NCI-H2107 (cell line): ENCODE measurements at places on chromosomes 7 and 10.

DNA sequence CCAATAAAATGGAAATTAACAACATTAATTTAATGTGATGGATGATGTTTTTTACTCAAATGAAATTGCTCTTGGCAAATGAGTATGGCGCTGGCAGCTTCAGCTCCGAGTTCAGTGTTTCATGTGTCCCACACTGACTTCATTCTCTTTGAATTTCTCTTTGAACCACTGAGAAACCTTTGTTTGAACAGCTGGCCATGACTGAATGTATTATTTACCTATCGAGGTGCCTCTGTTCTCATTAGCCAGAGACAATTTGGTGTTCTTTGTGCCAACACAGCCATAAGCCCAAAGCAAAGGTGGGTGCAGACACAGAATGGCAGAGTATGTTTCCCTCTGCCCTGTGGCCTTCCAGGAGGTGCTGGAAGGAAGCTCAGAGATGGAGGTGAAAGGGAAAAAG lies 42.1 kb downstream of the TMEM178B start:
- peak; percentile 70 for DNase-seq

GRCh38 chr7:45155941-45156340 lies 1.6 kb upstream of the RAMP3 start:
- no peak for DNase-seq

DNA sequence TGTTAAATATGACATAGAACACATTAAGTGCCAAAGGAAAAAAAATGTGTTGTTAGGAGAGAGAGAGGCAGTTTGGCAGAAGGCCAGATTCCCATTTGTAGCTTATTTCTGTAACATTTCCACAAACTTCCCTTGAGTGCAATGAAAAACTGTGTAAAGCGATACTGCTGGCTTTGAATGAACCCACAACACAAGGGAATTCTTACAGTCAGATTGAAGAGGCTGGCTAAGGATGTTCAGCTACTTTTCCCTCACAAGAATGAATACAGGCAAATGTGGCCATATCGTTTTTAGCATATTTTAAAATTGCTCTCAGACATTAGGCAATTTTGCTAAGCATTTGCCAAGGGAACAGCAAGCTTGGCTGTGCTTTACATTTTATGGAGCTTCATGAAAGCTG lies 614.1 kb upstream of the FZD8 start:
- DNase-seq: no peak

DNA sequence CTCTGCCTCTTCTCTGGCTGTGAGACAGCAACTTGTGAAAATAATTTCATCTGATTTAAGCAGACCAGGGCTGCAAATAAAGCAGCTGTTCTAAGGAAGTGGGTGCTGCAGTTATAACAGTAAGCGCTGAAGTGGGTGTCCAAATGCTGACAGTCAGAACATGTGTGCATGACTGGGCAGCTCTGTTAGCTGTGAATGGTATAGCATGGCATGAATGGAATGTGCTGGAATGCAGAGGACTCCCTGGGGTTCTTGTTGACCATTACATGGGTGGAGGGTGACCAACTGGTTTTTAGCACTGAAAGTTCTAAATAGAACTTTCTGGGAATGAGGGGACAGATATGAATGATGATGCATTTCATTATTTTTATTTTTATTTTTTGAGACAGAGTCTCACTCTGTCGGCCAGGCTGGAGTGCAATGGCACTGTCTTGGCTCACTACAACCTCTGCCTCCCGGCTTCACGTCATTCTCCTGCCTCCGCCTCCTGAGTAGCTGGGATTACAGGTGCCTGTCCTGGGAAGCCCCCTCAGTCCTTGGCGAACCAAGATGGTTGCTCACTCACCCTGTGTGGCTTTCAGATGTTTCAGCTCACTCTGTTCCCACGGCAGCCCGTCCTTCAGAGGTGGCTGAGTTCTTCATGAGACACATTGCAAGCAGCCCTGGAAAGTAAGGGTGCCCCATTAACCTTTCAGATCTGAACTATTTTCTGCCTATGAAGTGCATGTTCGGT lies 319.8 kb upstream of the PHYHIPL start:
- no peak for DNase-seq

DNA sequence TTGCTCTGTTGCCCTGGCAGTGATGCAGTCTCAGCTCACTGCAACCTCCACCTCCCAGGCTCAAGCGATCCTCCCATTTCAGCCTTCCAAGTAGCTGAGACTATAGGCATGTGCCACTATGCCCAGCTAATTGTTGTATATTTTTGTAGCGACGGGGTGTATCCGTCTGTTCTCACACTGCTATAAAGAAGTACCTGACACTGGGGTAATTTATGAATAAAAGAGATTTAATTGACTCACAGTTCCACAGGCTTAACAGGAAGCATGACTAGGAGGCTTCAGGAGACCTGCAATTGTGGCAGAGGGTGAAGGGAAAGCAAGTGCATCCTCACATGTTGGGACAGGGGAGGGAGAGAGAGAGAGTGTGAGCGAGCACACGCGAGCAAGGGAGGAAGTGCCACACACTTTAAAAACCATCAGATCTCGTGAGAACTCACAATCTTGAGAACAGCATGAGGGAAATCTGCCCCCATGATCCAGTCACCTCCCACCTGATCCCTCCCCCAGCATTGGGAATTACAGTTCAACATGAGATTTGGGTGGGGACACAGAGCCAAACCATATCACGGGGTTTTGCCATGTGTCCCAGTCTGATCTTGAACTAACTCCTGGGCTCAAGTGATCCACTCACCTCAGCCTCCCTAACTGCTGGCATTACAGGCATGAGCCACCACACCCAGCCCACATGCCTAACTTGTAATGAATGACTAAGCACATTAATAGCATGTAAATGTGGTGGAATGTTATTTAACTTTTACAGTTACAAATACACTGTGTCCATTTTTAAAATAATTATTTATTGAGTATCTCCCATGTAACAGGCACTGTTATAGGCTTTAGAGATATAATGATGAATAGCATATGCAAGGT lies 65.5 kb downstream of the RALA start:
- no peak for DNase-seq

- DNase-seq: no peak
These were observed 89.7 kb downstream of the ATE1 start for GRCh38 chr10:121838149-121838548.

DNA sequence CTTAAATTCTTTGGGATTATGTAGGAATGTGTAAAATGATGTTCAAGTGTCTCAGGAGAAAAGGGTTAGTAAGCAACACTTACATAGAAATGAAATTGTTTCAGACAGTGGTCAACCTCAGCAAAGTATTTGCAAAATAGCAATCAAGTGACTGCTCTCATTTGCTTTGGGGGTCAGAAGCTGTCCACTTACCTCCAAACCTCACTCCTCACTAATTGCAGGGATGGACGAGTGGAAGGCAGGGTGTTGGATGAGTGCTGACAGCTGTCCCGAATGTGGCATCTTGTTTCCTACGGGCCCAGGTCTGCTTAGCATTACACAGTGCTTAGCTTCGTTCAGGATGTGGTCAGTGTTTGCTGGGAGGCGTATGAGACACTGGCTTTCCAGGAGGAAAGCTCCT lies 437.0 kb downstream of the SUGCT start:
- DNase-seq: no peak

DNA sequence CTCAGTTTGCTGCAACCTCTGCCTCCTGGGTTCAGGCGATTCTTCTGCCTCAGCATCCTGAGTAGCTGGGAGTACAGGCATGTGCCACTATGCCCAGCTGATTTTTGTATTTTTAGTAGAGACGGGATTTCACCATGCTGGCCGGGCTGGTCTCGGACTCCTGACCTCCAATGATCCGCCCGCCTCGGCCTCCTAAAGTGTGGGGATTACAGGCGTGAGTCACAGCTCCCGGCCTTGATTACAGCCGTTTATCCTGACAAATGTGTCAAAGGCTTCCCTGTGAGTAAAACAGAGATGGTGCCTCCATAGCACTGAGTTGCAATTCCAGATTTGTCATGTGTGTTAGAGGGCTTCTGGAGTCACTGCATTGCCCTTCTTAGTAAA lies 273.7 kb downstream of the CCDC3 start:
- no peak for DNase-seq

GRCh38 chr10:69641261-69641980 lies 11.4 kb downstream of the FAM241B start:
- DNase-seq: no peak

- DNase-seq: no peak
These were observed 7.5 kb downstream of the SAMD9L start for GRCh38 chr7:93140582-93141191.

DNA sequence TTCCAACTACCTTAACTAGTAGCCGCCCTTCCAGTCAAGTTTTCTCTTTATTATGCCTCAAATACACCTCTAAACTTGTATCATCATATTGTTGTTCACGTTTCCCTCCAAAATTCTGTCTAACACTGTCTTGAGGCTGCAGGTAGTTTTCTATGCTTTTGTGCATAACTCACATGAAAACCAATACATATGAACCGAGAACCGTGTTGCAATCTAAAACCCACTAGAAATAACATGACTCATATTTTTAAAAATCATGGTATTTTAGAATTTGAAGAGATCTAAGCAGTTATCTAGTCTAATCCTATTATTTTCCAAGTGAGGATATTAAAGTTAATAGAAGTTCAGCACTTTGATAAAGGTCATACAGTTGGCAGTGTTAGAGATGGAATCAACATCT lies 18.2 kb downstream of the LIPF start:
- no peak for DNase-seq

GRCh38 chr10:63030536-63030935 lies 102.6 kb upstream of the NRBF2 start:
- DNase-seq: no peak

- no peak for DNase-seq
These were observed 653 bp upstream of the ADRB1 start for GRCh38 chr10:114042895-114043531.

DNA sequence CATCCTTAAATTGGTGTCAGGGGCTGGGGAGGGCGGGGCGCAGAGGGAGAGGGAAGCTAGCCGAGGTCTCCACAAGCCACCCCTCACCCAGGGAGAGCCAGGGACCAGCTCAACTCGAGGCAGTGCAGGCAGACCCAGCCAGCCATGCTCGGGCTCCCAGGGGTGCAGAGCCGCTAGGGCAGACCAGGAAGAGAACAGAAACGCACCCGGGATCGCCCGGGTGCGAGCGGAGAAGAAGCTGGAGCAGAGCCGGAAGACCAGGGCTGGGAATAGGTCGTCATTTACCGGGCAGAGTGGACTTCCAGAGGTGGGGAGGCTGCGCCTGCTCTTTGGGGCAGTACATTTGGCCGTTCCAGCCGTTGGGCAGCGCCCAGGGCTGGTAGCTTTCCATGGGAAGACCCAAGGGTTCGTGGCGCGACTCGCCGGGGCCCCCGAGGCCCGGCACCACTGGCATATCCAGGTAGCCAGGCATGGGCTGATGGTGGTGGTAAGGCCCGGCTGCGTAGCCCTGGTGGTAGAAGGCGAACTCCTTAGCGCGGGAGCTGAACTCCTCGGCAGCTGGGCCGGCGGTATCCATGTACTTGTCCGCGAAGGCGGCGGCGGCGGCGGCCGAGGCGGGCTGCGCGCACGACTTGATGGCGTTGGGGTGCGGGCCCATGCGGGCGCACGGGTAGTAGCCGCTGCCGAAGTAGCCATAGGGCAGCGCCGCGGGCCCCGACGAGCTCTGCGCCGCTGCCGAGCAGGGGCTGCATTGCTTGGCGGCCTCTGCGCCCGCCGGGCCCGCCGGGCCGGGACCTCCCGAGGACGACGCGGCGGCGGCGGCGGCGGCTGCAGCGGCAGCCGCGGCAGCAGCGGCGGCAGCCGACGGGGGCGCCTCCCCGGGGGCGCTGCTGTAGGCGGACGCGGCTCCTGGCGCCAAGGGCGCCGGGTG lies 755 bp downstream of the HOXA13 start:
- no peak for DNase-seq

- no peak for DNase-seq
These were observed 22.1 kb downstream of the KLLN start for GRCh38 chr10:87841186-87841585.

GRCh38 chr7:4074407-4074806 lies 607.7 kb upstream of the FOXK1 start:
- no peak for DNase-seq

- DNase-seq: no peak
These were observed 11.3 kb downstream of the GPRIN2 start for GRCh38 chr10:46544989-46545791.

DNA sequence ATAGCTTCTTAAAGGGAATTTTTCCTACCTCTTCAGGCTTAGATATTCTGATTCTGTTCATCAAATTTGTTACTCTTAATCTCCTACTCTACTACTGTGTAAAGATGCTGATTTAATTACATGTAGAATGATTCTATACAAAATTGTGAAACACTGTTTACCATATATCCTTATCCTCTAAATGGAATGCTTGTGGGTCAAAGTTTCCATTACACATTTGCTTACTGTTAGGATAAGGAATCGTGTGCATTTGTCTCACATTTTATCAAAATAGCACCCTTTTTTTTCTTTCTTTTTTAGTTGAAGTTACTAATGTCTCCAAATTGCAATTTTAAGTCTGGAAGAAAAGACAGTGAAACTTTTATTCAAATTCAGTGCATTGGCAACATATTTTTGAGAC lies 65.3 kb downstream of the TFEC start:
- DNase-seq: no peak

DNA sequence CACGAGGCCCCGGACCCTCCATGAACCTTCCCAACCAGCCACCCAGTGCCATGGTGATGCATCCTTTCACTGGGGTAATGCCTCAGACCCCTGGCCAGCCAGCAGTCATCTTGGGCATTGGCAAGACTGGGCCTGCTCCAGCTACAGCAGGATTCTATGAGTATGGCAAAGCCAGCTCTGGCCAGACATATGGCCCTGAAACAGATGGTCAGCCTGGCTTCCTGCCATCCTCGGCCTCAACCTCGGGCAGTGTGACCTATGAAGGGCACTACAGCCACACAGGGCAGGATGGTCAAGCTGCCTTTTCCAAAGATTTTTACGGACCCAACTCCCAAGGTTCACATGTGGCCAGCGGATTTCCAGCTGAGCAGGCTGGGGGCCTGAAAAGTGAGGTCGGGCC lies 90.6 kb upstream of the PDCD4 start:
- no peak for DNase-seq

DNA sequence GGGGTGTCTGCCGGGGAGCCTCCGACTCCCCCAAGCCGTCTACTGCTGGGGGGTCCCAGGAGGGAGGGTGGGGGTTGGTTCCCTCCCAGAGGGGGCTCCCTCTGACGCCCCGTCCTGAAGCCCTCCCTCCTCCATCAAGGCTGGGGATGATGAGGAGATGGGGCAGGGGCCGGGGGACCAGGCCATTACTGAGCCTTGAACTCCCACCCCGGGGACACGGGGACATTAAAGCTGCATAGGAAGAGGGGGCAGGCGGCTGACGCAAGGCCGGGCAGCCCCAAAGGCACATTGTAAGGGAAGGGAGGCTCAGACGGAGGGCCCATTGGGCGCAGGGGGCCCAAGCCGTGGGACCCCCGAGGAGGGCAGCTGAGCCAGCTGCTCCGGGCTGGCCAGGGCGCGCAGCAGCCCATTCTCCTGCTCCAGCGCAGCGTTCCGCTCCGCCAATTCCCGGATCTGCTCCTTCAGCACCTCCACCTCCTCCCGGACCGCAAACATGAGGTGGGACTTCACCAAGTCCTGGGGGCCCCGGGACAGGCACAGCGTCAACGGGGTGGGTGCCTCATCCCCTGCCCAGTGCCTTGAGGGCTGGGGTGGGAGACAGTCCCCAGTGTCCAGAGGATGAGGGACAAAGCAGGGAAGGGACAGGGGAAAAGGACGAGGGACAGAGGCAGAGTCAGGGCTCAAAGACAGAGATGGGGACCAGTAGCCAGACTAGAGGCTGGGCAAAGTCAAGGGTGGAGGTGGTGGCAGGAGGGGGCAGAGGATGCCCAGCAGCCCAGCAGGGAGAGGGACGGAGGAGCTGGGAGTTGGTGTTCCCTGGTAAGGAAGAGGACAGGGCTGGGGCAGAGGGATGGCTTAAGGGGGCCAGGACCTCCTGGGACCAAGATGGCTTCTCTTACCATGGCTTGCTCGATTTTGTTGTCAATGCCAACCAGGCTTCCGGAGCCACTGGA lies 2.9 kb upstream of the SPACDR start:
- DNase-seq: no peak

- DNase-seq: no peak
These were observed 3.5 kb downstream of the OAT start for GRCh38 chr10:124415210-124415609.
